Suppressor macrophage treated with lipopolysaccharide for 1 hour (primary cell): ENCODE measurements at places on chromosomes 13 and 19.

DNA sequence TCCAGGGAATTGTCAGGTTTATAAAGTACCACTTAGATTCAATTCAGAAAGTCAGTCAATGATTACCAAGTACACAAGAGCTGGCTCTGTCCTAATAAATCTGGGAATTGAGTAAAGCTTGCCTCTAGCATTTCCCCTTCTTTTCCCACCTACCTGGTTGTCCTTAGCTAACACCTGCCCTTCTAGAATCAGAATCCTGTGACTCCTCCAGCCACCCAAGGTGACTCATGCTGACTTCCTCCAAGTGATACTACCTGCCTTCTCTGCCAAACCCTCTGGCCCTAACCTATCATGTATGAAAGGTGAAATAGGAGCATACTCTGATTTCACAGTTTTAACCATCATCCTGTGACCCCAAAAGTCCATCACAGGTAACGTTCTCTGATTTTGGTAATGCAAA is 151.2 kb downstream of the DIAPH3 start:
- no peak for DNase-seq

DNA sequence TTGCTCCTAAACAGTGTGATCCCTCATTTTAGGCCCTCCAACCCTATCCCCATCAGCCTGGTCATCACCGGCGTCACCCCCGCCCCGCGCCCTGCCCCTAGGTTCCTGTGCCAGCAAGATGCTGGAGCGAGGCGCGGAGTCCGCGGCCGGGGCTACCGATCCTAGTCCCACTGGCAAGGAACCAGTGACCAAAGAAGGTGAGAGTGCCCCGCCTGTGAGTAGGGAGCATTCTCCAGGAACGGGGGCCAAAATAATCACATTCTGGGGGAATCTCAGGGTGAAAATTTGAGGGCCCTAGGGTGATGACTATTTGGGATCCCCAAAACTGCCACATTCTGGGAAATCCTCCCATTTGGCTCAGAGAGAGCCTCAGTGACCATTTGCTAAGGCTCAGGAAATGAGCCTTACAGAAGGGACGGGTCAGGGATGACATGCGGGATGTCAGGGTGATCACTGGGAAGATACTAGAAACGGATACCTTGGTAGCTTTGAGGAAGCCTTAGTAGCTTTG is 1.4 kb downstream of the ZNF575 start:
- DNase-seq, result peak; percentile 78

- no peak for DNase-seq
Measured at GRCh38 chr19:1103132-1103707, 574 bp upstream of the GPX4 start.

GRCh38 chr19:39497996-39498797 is 550 bp upstream of the DLL3 start:
- peak; percentile 41 for DNase-seq

DNA sequence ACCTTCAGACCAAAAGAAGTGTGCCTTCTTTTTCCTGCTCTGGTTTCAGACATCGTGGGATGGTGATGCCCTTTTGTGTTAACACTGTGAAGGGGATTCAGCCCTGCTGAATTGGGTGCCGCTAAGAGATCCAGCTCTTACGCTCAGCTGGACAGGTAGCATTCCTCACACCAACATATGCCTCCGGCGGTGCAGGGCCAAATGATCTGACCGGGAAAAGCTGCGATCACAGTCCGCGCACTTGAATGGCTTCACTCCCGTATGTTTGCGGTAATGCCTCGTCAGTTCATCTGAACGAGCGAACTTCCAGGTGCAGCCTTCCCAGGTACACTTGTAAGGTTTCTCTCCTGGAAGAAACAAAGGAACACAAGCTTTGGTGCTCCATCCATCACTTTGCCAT is 438.9 kb downstream of the KLF12 start:
- no peak for DNase-seq

DNA sequence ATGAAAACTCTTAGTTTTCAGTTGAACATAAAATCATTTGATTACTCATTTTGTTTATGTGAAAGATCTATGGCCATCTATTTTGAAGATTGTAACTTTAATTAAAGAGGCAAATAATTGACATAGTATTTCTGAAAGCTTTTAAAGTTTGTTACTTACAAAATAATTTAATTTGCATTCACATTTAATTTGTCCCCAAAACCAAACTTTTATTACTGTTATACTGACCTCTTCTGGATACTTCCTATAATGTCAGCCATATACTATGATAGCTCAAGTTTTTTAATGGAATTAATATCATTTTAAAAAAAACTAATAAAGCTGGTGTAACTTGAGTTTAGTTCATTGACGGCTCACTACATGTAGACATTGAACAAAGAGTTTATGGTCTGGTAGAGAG is 4.9 kb upstream of the SGCG start:
- DNase-seq, result peak; percentile 45

- DNase-seq, result no peak
Measured at GRCh38 chr13:41148419-41149283, 16.0 kb upstream of the KBTBD6 start.

DNA sequence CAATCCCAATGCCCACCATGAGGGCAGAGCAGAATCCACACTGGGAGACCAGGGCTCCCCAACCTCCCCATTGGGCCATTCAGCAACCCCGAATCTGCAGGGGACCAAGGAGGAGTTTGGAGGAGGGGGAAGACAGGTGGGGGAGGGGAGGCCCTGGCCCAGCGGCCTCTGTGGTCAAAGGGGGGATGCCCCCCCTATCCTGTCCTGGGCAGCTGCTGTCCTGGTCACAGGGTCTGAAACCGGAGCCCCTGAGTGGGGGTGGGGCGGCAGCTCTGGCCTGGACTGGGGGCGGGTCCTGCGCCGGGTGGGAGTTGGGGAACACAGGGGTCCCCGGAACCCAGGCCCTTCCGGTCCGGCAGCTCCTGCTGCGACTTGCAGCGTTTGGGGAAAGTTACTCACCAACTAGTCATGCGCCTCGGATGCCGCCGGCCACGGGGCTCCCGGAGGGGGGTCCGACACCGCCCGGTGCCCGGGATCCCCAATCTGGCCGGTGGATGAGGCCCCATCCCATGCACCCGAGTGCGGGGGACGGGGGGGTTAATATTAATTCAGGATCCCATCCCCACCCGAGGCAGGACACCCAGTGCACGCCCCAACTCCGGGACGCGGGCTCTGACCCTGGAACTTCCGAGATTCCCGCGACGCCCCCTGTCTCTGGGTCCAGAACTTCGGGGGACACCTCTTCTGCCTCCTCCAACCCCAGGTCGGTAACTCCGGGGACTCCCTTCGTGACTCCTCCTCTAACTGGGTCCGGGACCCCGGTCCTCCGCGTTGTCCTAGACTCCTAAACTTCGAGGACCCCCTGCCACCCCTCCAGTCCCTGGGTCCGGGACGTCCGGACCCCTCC is 872 bp downstream of the HOMER3 start:
- DNase-seq, result peak; percentile 61

- no peak for DNase-seq
Measured at GRCh38 chr13:80962855-80963254, 621.9 kb upstream of the SPRY2 start.
